ENCODE measurements at places on chromosomes 12 and 14. TPM values are rescaled to one million over a fixed set of nuclear protein-coding genes. Genes with fewer than 3 reads are reported as not detected.

The PLBD1 gene
- total RNA-seq: 0.51 TPM

GRCh38 chr12:111773801-111774551, 7.2 kb downstream of the ALDH2 start:
- H3K27me3 ChIP-seq: no peaks in the 10 kb centered on the region
- no peaks in the 10 kb centered on the region for H3K36me3 ChIP-seq
- peak; percentile 83 for DNase-seq
- H3K27ac ChIP-seq: no peak overlapping the region
- H3K4me1 ChIP-seq: no peaks in the 10 kb centered on the region
- peak overlapping the region; percentile 43 for H3K4me3 ChIP-seq

The LALBA gene
- total RNA-seq: not detected

- H3K36me3 ChIP-seq: no peaks in the 10 kb centered on the region
- DNase-seq: no peak
- no peak overlapping the region for H3K27ac ChIP-seq
- no peaks in the 10 kb centered on the region for H3K4me1 ChIP-seq
- no peaks in the 10 kb centered on the region for H3K27me3 ChIP-seq
Observed at GRCh38 chr12:42056130-42056529, 88.5 kb downstream of the GXYLT1 start.

The GRIN2B gene
- not detected for total RNA-seq

DNA sequence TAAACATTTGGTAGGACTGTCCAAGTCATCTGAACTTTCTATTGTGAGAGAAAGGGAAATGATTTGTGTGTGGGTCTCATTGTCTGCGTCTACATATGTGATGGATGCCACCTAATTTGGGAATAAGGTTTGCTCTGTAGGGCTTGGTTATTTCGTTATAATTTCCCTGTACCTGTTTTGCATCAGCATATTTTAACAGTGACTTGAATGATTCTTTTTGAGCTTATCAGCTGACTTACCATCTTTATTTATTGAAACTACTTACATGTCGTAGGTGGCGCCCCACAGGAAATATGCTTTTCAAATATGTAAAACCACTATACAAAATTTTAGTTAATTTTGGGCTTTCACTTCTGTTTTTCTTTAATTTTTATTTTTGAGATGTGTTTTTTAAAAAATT, 56.5 kb upstream of the BCAT1 start:
- no peak for DNase-seq
- no peaks in the 10 kb centered on the region for H3K36me3 ChIP-seq
- H3K27me3 ChIP-seq: peaks cover 56% of the 10 kb centered on the region
- H3K4me1 ChIP-seq: no peaks in the 10 kb centered on the region
- no peak overlapping the region for H3K27ac ChIP-seq

The TMEM30B gene
- total RNA-seq: 1.7 TPM

DNA sequence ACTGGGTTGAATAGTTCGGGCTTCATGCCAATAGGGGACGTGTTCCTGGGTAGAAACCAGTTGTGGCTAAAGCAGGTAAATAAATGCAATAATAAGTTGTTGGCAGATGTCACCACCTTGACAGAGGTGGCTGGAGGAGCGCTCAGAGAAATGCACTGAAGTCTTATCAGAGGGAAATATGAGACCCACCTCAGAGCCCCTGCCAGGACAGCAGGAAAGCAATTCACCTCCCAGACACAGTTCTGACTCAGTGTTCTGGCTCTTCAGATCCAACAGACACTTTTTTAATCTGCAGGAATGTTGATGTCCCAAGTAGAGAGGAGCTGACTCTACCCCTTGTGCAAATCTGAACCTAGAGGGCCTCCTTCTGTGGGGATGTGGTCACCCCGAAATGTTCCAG, 687.1 kb upstream of the FBXO33 start:
- no peak overlapping the region for H3K27ac ChIP-seq
- H3K27me3 ChIP-seq: no peaks in the 10 kb centered on the region
- H3K36me3 ChIP-seq: no peaks in the 10 kb centered on the region
- peaks cover 5% of the 10 kb centered on the region for H3K4me1 ChIP-seq
- no peak overlapping the region for H3K4me3 ChIP-seq

GRCh38 chr12:66247741-66248140, 54.6 kb upstream of the HELB start:
- H3K27me3 ChIP-seq: no peaks in the 10 kb centered on the region
- 0 out of 2 replicates have a peak, but pooled peaks cover 9% of the 10 kb centered on the region for H3K4me1 ChIP-seq
- H3K4me3 ChIP-seq: no peak overlapping the region
- H3K27ac ChIP-seq: no peak overlapping the region
- H3K36me3 ChIP-seq: no peaks in the 10 kb centered on the region
- peak; percentile 6 for DNase-seq

DNA sequence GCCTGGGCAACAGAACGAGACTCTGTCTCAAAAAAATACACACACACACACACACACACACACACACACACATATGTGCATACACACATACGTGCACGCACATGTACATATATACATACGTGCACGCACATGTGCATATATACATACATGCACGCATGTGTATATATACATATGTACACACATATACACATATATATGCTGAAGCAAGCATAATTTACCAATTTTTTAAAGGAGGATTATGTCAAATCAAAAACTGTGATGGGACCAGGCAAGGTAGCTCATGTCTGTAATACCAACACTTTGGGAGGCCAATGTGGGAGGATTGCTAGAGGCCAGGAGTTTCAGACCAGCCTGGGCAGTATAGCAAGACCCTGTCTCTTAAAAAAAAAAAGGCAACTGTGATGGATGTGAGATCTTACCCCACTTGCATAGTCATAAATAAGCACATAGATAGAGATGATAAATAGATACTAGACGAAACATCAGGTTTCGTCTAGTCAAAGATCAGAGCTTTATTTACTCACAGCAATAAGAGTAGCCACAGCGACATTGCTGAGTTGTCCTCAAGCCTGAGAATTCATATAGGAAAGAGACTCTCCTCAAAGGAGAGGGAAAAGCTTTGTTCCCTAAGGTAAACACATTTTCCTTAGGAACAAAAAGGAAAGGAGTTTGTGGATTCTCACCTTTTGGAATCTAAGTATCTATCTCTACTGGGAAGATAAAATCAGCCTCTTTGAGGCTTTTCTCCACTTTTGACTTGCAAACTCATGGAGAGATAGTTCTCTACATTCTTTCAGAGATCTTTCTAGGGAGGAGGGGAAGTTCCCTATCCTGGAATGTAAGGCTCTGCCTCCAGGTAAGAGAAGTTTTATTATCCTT, 74.7 kb upstream of the AMN1 start:
- H3K4me3 ChIP-seq: no peak overlapping the region
- no peak for DNase-seq
- H3K4me1 ChIP-seq: no peaks in the 10 kb centered on the region
- no peaks in the 10 kb centered on the region for H3K36me3 ChIP-seq
- no peak overlapping the region for H3K27ac ChIP-seq

GRCh38 chr14:99821519-99822508, 28.6 kb downstream of the EML1 start:
- no peak overlapping the region for H3K4me3 ChIP-seq
- peak; percentile 51 for DNase-seq
- H3K27ac ChIP-seq: no peak overlapping the region
- H3K36me3 ChIP-seq: no peaks in the 10 kb centered on the region
- H3K4me1 ChIP-seq: 0 out of 2 replicates have a peak, but pooled peaks cover 3% of the 10 kb centered on the region
- no peaks in the 10 kb centered on the region for H3K27me3 ChIP-seq

DNA sequence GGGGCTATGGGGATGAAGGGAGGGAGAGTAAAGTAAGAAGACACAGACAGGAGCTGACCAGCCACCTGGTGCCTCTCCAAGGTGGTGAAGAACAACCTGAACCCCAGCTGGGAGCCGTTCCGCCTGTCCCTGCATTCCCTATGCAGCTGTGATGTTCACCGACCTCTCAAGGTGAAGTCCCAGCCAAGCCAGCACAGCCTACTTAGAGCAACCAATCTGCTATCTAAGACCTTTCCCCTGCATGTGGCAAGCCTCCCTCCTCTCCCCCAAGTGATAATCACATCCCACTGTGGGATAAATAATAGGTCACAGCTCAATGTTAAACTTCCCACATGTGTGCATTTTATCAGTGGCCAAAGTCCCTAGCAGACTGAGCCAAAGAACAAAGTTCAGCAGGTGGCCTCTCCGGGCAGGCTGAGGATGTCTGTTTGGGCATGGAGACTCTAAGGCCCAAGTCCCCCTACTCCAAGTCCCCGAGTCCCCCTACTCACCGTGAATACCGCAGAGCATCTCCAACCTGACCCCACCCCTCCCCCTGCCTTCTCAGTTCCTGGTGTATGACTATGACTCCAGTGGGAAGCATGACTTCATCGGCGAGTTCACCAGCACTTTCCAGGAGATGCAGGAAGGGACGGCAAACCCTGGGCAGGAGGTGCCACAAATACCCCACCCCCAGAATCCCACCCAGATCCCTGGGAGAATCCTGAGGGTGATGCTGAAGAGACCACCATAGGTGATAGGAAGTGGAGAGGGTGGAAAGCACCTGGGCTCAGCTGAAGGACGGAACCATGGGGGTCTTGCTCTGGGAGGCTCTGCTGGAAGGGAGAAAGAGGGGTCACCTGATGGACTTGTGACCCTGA, 3.5 kb downstream of the CPNE6 start:
- H3K4me1 ChIP-seq: no peaks in the 10 kb centered on the region
- peaks cover 12% of the 10 kb centered on the region for H3K27me3 ChIP-seq

The SYNDIG1L gene
- total RNA-seq: not detected

All from GM23248 (cell line).